ENCODE measurements at places on chromosomes 16 and 17. TPM values are rescaled to one million over a fixed set of nuclear protein-coding genes. Genes with fewer than 3 reads are reported as not detected.

Gene TMIGD1
- total RNA-seq: not detected

Gene LITAFD
- not detected for total RNA-seq

Gene IRX5
- 13.2 TPM for total RNA-seq

Gene CPHXL2
- total RNA-seq: not detected

Gene SEPTIN12
- not detected for total RNA-seq

Gene RPL26
- total RNA-seq: 1,104 TPM

DNA sequence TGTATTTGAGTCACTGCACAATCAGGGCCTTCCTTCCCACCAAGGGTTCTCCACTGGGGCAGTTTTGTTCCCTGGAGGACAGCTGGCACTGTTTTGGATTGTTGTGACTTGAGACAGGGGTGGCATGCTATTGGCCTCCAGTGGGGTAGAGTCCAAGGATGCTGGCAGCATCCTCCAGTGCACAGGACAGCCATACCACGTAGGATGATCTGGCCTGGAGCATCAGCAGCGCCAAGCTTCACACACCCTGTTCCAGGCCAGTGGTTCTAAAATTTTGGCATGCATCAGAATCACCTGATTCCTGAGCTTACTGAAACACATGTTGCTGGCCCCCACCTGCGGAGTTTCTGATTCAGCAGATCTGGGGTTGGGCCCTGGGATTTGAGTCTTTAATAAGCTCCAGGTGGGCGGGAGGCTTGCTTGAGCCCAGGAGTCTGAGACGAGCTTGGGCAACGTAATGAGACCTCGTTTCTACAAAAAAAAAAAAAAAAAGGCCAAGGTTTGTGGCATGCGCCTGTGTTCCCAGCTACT, 83.2 kb downstream of the MGAT5B start:
- DNase-seq: no peak

DNA sequence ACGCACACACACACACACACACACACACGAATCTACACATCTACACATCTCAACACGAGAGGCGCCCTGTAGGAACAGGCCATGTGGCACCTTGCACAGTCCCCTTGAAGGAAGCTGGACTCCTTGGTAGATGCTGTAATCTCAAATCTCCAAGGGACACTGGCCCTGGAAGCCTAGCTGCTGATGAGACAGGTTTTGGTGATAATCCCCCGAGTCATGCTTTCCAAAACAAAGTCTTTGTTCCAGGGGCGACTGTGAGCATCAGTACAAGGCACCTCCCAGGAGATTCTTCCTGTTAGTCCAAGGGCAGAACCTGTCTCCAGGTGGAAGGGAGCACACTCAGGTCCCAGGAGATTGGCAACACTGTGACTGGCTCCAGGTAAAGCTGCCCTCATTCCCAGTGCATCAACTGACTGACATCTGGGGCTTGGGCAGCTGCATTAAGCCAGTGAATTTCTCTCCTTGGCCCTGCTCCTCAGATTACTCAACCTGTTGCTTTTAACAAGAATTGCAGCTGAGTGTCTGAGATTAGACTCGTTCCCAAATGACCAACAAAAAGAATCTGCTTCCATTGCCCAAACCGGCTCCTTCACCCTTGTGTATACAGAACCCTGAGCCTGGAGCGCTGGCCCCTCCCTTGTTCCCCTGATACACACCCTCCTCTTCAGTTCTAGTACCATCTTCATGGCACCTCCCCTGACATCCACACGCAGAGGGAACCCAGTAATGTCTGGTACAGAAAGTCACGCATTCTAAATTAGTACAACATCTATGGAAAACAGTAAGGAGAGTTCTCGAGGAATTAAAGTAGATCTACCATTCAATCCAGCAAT, 13.9 kb upstream of the TNRC6C start:
- peak; percentile 64 for DNase-seq

DNA sequence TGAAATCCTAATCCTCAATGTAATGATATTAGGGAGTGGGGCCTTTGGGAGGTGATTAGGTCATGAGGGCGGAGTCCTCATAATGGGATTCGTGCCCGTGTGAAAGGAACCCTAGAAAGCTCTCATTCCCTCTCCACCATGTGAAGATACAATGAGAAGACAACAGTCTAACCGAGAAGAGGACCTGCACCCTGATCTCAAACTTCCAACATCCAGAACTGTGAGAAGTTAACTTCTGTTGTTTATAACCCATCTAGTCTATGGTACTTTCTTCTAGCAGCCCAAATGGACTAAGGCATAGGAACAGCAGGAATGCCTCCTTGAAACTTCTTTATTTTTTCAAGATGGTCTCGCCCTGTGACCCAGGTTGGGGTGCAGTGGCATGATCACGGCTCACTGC, 24.7 kb downstream of the WSB1 start:
- no peak for DNase-seq

DNA sequence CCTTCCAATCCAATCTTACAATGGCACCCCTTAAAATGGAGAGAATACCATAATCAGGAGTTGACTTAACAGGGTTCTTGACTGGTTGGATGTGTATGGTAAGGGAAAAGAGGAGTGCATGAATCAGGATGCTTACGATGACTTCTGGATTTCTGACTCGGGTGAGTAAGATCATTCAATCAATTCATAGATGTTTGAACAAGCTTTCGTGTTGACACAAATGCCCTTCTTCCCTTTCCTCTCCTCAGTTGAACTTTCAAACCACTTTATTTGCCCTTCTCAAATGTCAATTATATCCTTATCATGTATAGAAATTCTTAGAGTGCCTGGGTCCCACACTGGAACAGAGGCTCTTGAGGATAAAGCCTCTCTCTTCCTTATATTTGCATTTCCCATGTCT, 25.9 kb downstream of the ABCC12 start:
- no peak for DNase-seq

- peak; percentile 56 for DNase-seq
Measured at GRCh38 chr16:28878083-28878926, at the start of gene ATP2A1. Gene ATP2A1, plus strand, starts transcription at chr16:28878488. Its CDS starts 184 bp downstream, at chr16:28878672.

DNA sequence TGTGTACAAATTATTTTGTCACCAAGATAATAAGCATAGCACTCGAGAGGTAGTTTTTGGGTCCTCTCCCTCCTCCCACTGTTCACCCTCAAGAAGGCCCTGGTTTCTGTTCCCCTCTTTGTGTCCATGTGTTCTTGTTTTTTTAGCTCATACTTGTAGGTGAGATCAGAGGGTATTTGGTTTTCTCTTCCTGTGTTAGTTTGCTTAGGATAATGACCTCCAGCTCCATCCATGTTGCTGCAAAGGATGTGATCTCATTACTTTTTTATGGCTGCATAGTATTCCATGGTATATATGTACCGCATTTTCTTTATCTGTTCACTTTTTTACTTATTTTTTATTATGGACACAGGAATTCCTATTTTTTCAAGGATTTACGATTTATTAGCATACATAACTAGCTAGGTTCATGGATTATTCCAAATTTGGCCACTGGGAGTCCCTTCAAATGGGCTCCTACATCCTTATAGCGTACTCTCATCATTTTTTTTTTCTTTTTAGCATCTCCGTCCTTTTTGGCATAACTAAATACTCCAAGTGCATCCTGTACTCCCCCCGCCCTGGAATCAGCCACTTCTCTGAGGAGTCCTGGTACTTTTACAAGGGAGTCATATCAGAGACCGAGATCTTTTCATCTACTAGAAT, 7.3 kb downstream of the TADA2A start:
- no peak for DNase-seq

DNA sequence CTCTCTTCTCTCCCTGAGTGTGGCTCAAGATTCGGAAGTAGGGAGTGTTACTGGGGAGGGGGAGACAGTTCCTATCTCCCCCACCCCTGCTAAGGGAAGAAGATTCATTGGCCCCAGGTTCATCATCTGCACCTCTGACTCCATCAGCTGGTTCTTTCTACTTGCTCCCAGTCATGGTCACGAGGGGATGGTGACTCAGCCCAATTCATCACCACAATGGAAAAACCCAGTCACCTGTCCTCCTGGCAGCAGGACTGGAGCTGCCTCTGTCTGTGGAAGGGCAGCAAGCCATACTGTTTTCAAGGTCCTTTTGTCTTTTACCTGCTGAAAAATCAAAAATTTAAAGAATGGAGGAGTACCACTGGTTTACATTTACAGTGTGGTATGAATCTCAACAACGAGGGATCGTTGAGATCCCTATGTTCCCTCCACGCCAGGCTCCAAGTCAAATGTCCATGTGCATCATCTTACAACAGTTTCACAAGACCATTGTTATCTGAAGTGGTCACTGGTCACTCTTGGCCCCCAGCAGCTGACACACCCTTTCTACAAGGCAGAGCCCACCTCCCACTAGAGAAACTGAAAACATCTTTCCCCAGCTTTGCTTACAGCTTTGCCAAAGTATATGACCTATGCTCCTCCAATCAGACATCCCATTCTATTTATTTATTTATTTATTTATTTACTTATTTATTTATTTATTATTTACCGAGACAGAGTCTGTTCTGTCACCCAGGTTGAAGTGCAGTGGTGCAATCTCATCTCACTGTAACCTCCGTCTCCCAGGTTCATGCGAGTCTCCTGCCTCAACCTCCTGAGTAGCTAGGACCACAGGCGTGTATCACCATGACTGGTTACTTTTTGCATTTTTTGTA, 40.4 kb upstream of the NDRG4 start:
- no peak for DNase-seq

DNA sequence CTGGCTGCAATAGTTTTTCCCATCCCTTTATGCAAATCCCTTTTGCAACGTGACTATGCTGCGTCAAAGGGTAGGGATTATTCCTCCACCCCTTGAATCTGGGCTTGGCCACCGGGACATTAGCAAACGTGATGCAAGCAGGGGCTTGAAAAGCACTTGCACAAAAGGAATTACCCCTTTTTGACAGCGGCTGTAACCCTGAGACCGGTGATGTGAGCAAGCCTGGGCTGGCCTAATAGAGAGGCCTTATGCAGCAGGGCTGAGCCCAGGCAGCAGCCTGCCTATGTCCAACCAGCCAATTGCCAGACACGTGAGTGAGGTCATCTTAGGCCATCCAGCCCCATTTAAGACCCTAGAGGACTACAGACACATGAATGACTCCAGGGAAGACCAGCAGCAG, 30.4 kb upstream of the PAFAH1B1 start:
- no peak for DNase-seq

GRCh38 chr16:78882751-78883150, 717.8 kb downstream of the MAF start:
- DNase-seq: no peak

- no peak for DNase-seq
Measured at GRCh38 chr16:74817851-74818250, 43.2 kb upstream of the FA2H start.

- no peak for DNase-seq
Measured at GRCh38 chr16:8519179-8519578, 71.1 kb downstream of the TMEM114 start.
